Bone marrow (tissue), 2 donors: ENCODE measurements at places on chromosomes 13 and 19.

- DNase-seq, result peak; percentile 63
Measured at GRCh38 chr13:19586904-19587634, 25.7 kb upstream of the TPTE2 start.

DNA sequence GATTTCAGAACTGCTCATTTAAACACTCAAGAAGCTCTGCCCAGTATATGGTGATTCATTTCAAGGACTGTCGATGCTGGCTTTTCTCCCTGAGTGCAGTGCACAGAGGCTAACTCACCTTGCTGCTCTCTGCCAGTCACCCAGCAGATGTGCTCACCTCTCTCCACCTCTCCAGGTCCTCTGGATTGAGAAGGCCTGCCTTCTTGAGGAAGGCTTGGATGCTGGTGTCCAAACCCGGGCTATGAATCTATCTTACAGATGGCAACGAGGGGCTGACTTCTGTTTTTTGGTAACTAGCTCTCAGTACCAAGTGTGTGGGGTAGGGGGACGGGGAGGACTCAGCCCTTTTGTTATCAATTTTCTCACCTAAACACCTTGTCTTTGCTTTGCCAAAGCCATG, 47.6 kb downstream of the TEX29 start:
- DNase-seq, result no peak

DNA sequence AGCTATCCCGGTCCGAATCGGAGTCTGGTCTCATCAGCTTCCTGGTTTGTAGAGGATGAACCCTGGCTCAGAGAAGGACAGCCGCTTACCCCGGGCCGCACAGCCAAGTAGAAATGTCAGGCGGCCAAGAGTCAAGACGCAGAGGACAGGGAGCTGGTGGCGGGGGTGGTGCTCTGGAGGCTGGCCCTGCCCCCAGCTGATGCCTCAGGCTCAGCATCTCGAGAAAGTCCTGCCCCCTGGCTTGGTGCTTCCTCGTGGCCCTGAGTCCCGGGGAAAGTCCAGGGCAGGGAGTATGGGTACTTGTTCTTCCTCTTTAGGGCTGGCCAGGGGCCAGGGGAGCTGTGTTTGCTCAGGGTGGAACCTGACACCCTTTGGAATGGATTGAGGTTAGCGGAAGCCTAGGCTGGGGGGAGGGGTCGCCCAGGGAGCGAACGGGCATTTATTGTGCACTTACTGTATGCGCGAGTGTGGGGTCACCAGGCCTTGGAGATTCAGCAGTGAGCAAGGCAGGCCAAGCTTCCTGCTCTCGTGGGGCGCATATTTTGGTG, 2.2 kb downstream of the TJP3 start:
- peak; percentile 50 for DNase-seq

DNA sequence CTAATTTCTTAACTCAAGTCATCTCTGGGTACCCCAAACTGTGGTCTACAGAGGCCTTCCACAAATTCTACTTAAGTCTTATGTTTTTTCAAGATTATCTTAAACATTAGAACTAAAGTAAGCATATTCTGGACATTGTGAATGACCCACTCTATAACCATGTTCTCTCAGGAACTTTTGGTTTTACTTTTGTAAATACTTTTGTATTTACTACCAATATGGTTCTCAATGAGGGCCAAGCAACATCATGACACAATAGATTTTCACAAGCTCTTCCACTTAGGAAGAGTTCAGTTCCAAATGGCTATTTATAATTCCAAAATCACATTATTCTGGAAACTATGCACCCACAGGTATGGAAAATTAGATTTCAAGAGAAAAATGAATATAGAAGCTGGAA, 10.8 kb downstream of the DIAPH3 start:
- DNase-seq, result no peak

GRCh38 chr19:54319049-54319448, 6.1 kb upstream of the LILRA5 start:
- DNase-seq, result peak; percentile 42

DNA sequence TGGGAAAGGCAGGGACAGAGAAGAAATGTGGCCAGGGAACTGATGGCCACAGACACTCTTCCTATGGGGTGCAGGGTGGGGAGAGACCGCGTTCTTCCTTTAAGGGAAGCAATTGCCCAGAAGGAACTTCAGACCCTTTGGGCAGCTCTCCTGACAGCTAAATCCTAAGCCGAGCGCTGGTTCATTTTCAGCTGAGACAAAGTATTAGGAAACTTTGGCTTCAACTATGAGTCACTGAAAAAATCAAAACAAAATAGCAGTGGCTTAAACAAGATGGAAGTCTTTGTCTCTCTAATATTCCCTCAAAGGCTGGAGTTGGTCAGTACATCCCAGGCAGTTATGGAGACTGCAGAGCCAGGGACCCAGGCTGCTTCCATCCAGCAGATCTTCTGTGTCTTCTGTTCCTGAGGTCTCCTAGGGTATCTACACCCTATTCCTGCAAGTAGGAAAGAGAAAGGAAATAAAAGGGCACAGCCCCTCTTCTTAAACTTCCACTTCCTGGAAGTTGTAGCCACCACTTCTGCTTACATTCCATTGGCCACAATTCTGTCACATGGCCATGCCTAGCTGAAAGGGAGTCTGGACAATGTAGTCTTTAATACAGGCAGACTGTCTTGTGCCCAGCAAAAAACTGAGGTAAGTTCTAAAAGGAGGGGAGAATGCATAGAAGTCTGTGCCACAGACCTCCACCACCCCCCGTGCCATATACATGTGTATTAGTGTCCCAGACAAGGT, 163.5 kb downstream of the KATNAL1 start:
- DNase-seq, result no peak

- DNase-seq, result no peak
Measured at GRCh38 chr19:40831502-40832430, 18.5 kb downstream of the CYP2A6 start.

DNA sequence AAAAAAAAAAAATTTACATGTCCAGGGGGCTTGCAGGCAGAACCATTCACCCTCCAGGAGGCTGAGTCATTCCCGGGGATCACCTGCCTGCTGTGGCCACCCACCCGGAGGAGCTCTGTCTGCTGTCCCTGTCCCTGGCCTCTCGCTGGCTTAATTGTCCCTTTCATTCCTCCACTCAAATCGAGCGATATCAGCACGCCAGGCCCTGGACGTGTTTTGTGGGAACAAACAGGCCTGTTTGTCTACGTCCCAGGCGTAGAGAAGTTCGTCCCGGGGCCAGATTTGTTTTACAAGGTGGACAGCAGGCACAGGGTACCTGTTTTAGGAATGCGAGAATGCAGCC, 21.2 kb downstream of the SULT2B1 start:
- no peak for DNase-seq

- DNase-seq, result no peak
Measured at GRCh38 chr13:40600149-40600751, 66.2 kb downstream of the FOXO1 start.

- DNase-seq, result no peak
Measured at GRCh38 chr19:32458500-32459123, 53.0 kb downstream of the DPY19L3 start.

GRCh38 chr13:70964124-70964523, 855.9 kb upstream of the KLHL1 start:
- no peak for DNase-seq

GRCh38 chr13:40664350-40665125, 1.9 kb downstream of the FOXO1 start:
- DNase-seq, result peak; percentile 60

- no peak for DNase-seq
Measured at GRCh38 chr13:66195238-66195637, 1034.9 kb downstream of the PCDH9 start.

GRCh38 chr19:38211766-38212165, 12.3 kb downstream of the DPF1 start:
- DNase-seq, result no peak

DNA sequence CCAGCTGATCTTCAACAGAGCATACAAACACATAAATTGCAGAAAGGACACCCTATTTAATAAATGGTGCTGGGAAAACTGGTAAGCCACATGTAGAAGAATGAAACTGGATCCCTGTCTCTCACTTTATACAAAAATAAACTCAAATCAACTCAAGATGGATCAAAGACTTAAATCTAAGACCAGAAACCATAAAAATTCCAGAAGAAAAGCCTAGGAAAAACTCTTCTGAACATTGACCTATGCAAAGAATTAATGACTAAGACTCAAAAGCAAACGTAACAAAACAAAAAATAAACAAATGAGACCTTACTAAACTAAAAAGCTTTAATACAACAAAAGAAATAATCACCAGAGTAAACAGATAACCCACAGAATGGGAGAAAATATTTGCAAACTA, 74.5 kb upstream of the ABCC4 start:
- no peak for DNase-seq

DNA sequence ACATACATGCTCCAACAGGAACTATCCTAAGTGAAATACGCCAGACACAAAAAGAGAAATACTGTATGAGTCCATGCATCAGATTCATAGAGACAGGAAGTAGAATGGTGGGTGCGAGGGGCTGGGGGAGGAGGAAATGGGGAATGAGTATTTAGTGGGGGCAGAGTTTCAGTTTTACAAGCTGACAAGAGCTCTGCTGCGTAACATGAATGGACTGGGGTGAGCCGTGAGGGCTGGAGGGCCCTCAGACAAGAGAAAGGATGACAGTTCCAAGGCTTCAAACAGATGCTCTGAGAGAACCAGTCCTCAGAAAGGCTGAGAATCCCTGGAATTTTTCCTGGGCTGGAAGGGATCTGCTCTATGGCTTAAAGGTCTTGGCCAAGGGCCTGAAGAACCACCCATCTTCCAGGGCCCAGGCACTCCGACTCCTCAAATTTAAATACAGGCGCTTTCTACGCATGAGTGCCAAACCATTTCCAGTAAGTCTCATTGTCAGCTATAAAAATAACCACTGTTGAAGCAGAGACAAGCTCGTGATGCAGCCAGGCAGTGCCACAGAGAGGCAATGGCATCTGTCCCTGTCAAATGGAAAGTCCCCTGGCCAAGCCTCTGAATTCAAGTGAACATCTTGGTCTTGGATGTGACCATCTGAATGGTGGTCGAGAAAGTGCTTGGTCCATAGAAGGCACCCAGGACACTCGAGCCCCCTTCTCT, 17.5 kb downstream of the KLF2 start:
- no peak for DNase-seq

DNA sequence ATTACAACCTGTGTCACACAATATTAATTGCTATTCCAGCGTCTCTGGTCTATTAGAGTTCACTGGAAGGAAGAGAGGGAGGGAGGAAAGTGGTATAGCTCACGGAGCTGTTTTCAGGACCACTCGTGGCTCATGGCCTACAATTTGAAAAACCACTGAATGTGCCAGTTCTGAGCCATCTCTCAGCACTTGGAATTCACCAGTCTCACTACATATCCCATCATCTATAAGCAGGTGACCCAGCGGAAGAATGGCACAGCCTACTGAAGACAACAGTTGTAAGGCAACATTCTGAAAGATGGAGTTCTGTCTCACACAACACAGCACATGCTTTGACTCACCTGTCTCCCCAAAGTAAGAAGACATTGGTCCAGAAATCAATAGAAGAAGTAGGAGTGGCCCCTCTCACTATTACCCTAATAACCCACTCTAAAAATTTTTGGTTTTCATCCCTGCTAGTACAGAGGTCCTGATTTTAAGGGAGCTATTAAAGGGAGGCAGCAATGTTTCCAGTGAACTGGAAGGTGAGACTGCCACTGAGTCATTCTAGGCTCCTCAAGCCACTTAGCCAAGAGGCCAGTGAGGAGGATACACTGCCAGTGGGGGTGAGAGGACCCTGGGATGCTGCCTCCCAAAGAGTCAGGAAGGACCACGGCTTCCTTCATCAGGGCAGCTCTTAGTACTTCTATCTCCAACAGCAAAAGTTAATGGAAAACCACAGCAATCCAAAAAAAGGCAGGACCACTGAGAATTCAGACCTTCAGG, 50.0 kb upstream of the DOCK9 start:
- DNase-seq, result no peak

DNA sequence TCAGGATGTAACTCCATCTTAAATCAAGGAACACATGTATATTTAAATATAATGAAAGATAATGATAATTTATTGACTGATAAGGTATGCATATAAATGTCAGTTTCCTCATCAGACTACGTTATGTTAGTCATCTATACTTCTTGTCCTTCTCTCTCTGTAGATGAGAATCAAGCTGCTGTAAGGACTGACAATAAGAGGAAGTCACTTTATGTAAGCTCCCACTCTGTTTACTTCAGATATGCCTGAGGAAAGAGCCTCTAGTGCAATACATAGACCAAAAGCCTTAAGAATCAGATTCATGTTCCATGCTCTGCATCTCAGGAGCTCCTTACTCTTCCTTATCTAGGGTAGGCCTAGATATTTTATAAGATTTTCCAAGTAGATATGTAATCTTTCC, 9.6 kb upstream of the SLITRK6 start:
- no peak for DNase-seq

DNA sequence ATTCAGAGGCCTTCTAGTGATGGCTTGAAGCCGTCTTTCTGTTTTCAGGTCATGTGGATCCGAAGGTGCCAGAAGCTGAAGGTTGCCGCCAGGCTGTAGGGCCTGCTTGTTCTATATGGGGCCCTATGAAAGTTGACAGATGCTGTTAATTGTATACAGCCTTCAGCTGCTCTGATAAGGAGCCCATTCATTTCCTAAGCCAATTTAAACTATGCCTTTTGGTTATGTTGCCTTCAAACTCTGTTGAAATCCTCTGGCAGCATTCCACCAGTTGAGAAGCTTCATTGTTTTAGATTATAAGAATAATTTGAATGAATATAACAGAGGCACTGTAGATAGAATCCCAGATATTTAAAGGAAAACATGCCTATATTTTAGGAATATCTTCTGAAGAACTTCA, 34.4 kb downstream of the RAP2A start:
- DNase-seq, result no peak

GRCh38 chr13:24719139-24719538, 38.9 kb downstream of the ATP12A start:
- no peak for DNase-seq

DNA sequence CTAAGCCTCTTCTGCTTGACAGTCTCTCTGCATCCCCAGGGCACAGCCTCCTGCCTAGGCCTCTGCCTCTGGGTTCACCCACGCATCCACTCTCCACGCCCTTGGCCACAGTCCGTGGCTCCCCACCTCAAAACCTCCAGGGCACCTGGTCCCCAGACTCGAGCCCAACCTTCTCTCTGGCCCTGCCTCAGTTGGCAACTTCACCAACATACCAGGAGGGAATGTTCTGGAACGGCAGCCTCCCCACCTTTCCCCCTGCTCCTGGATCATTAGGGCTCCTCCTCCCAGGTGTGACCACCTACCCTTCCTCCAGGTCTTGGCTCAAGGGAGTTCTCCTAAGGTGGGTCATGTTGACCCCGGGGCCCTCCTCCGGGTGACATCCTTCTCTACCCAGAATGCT, 69.1 kb downstream of the SOX1 start:
- no peak for DNase-seq

DNA sequence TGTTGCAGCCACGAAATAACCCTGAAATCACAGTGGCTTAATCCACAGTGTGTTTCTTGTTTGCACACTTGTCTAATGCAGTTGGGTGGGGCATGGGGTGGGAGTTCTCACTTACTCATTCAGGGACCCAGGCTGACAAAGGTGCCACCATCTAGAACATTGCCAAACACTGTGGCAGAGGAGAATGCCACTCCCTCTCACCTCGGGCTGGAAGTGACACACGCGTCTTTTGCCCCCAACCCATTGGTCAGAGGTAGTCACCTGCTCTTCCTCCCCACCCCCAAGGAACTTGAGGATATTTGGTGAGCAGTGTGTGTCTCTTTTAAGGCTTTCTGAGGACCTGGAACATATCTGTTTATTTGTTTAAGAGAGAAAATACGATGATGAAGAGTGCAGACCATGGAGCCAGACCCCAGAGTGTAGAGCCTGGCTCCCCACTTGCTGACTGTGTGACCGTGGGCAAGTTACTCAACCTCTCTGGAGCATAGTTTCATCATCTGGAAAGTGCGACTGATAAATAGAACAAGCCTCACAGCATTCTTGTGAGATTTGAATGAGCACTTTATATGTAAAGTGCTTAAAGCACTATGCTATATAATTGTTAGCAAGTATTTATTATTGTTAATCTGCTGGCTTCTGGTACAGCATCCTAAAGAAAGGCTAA, 17.4 kb downstream of the GPR183 start:
- no peak for DNase-seq
